ENCODE measurements at places on chromosomes 2 and 18. TPM values are rescaled to one million over a fixed set of nuclear protein-coding genes. Genes with fewer than 3 reads are reported as not detected.

Gene KLF11
- total RNA-seq: 63.6 TPM

Gene SLC19A3
- 188 TPM for total RNA-seq

Gene CPO
- total RNA-seq: 0.69 TPM

Gene CD226
- 1.9 TPM for total RNA-seq

Gene LRRTM1
- total RNA-seq: not detected

DNA sequence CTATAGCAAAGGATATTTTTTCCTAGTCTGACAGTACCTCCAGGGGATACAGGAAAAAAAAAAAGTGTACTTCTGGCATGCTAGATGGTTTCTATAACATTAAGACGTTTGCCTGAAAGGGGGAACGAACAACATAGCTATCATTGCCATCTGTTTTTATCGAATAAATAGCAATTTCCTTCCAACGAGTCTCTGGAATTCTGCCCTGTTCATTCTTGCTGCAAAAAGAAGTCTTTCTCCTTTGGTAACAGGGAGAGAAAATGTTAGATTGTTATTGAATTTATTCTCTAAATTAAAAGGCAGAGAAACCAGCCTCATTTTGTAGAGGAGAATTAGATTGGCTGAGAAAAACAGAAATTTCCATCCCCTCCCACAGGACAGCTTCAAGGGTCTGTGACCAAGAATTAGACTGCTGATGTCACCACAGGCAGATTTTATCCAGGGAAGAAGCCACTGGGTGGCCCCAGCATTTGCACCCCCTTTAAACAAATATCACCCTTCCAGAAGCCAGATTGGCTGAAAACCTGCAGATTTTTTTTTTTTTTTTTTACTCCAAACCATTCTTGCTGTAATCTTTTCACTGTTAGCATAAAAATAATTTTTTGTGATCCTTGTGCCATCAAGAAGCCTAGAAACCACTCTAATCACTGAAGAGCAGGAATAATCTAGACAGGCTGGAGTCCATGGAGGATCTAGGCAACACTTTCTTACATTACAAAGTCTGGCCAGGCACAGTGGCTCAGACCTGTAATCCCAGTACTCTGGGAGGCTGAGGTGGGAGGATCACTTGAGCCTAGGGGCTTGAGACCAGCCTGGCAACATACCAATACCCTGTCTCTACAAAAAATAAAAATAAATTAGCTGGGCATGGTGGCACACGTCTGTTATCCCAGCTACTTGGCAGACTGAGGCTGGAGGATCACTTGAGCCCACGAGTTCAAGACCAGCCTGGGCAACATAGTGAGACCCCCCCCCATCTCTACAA, 12.0 kb downstream of the WDFY1 start:
- no peak for DNase-seq

- no peak for DNase-seq
Observed at GRCh38 chr2:239756790-239757760, 268.1 kb downstream of the NDUFA10 start.

GRCh38 chr2:237314681-237315080, 99.3 kb downstream of the COL6A3 start:
- DNase-seq: no peak

- no peak for DNase-seq
Observed at GRCh38 chr2:4914551-4914950, 777.6 kb upstream of the SOX11 start.

DNA sequence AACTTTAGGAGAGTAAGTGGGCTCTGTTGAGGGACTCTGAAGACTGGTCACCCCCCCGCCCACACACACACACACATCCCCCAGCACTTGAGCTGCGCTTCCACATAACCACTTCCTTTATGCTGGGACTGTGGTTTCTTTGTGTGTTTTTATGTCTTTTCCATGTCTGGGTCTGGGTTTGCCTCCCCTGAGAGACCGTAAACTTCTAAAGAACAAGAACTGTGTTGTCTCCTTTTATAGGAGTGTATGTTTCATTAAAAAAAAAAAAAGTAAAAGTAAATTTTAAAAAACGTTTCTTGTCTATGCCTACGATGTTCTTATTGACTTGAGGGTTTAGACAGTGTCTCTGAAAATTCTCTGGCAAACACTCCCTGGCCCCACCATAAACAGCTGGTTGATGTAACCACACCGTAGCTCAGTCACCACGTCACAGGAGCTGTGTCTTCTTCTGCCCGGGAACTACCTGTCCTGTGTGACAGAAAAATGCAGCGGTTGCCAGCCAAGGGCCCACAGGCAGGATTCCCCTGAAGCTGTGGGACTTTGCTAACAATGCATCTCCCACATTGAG, 68.0 kb downstream of the KLHL29 start:
- no peak for DNase-seq

GRCh38 chr2:114550895-114551793, 108.7 kb downstream of the DPP10 start:
- DNase-seq: no peak

Data from omental fat pad (tissue), 4 donors.